ENCODE measurements at places on chromosomes 6 and 20. TPM values are rescaled to one million over a fixed set of nuclear protein-coding genes. Genes with fewer than 3 reads are reported as not detected.

The TNXB gene
- total RNA-seq = 130 TPM

The TSPO2 gene
- 1.0 TPM for total RNA-seq

The STK35 gene
- 7.8 TPM for total RNA-seq

The GINS1 gene
- total RNA-seq = 4.2 TPM

The AKIRIN2 gene
- total RNA-seq = 23.5 TPM

The PGBD1 gene
- total RNA-seq = 4.2 TPM

The PPP1R14C gene
- total RNA-seq = 14.1 TPM

The PPP1R16B gene
- 4.2 TPM for total RNA-seq

The OR2J3 gene
- not detected for total RNA-seq

All from skeletal muscle tissue (tissue), 5 donors.